ENCODE measurements at places on chromosomes 5 and 9. TPM values are rescaled to one million over a fixed set of nuclear protein-coding genes. Genes with fewer than 3 reads are reported as not detected.

PHYHD1 gene
- total RNA-seq = 0.20 TPM

DNA sequence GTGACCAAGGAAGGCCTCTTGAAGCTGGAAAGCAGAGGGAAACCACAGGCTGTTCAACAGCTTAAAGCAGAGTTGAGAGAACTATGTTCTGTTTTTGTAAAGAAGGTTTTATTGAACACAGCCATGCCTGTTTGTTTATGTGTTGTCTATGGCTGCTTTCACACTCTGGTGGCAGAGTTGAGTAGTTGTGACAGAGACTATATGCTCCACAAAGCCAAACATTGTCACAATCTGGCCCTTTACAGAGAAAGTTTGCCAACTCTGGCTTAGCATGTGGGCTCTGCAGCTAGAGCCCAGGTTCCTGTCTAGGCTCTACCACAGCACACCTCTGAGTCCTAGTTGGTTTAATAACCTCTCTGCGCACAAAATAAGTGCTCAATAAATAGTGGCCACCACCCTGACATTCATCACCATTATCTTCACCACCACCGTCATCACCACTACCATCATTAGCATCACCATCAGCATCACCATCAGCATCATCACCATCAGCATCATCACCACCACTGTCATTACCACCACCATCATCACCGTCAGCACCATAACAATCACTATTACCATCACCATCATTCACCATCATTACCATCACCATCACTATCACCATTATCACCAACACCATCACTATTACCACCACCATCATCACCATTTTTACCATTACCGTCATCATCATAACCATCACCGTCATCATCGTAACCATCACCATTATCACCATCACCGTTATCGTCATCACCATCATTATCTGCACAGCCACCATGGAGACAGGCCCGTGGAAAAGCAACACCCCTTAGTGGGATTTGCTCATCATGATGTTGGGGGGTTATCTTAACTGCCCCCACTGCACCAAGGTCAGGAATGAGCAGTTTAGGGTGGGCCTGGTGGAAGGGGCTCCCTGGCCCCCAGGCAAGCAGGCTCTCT, 18.3 kb downstream of the AKNA start:
- DNase-seq = no peak

DNA sequence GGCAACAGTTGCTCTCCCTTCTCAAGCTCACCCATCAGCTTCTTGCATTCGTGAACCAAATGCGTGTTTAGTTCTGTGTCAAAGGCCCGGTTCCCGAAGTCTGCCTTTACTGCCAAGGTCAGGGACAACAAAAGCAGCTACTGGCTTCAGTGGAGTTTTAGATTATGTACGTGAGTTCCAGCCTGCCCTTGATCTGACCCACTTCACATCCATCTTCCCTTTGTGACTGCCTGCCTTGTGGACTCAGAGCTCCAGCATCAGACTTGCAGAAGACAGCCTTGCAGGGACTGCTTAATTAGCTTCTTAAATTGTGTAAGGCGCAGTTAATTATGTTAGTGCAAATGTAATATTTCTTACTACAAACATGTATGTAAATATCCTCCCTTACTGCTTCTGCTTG, 774.7 kb upstream of the EDIL3 start:
- DNase-seq = no peak

DNA sequence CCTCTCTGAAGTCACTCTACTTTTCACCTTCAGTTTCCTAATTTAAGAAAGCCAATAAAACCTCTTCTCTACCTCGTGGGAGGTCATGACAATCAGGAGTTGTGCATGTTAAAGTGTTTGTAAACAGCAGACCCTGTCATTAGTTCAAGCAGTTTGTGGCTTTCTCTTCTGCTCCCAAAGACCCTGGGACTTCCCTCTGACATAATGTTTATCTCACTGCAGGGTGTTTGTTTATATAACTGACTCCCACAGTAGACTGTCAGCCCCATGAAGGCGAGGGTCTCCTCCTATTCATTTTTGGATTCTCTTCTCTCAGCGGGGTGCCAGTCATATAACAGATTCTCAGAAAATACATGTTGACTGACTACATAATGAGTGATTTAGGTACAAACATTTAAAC, 360.0 kb upstream of the ZNF462 start:
- no peak for DNase-seq

GRCh38 chr9:137670391-137671195, 51.8 kb downstream of the EHMT1 start:
- no peak for DNase-seq

DNA sequence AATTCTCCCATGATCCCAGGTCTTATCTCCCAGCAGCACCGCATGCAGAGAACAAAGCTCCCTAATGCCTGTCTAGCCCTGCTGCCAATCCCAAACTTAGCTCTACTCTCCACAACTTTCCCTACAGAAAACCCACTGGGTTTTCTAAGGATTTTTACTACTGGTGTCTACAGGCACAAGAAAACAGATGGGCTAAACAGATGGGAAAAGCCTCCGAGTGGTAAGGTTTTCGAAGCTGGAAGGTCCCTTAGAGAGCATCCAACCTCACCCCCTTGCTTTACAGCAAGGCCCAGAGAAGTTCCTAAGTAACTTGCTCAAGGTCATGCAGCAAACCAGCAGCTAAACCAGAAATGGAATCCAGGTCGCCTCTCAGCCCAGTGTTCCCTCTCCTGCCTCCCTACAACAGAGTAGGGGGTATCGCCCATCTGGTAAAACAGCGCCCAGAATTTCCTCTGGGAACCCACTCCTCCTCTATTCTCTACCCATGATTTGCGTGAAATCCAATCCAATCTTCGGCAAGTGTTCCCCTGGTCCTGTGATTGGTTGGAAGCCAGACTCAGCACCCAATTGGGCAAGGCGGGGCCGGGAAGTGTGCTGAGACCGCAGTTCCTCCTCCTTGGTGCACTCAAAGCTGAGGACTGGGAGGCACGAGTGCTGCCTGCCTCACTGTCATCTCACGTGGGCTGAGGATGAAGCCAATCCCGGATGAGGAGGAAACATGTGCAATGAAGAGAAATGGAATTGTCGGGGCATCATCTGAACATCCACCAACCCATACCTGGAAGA, 20.8 kb downstream of the CPLX2 start:
- no peak for DNase-seq

- DNase-seq = no peak
These were observed 224.8 kb upstream of the WWC1 start for GRCh38 chr5:168066536-168067208.

DNA sequence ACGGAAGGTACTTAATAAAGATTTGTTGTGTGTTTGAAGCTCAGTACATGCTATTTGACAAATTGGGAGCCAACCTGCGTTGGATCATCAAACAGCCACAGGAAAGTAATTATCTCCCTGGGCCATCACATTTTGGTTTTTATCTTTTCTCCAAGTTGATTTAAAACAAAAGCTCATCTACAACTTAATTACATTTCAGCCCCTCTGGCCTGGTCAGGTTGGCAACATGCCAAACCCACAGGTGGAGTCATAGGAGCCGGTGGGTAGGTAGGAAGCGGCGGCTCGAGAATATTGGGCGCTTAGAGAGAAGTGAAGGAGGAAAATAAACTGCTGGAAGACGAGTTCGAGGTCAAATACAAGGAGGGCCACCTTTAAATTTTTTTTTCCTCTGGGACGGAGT, 64.9 kb upstream of the FANCC start:
- DNase-seq = no peak

GRCh38 chr9:132864691-132865090, 13.4 kb downstream of the AK8 start:
- no peak for DNase-seq

- no peak for DNase-seq
These were observed 27.0 kb upstream of the FRRS1L start for GRCh38 chr9:109193974-109194556.

Data from lung microvascular endothelial cell (primary cell).